Glutamatergic neuron (in vitro differentiated cells): ENCODE measurements at places on chromosomes 7 and 10. TPM values are rescaled to one million over a fixed set of nuclear protein-coding genes. Genes with fewer than 3 reads are reported as not detected.

KCNIP2 gene
- total RNA-seq: 30.0 TPM

GRCh38 chr10:69043931-69044531 is 43.9 kb upstream of the SRGN start:
- no peaks in the 10 kb centered on the region for H3K27me3 ChIP-seq
- no peak overlapping the region for H3K27ac ChIP-seq
- DNase-seq: no peak
- no peaks in the 10 kb centered on the region for H3K4me1 ChIP-seq
- H3K4me3 ChIP-seq: no peak overlapping the region
- H3K36me3 ChIP-seq: no peaks in the 10 kb centered on the region

GRCh38 chr7:66669496-66669895 is 40.8 kb downstream of the KCTD7 start:
- peak overlapping the region; percentile 11 for H3K27ac ChIP-seq
- no peak for DNase-seq
- no peak overlapping the region for H3K4me3 ChIP-seq

LRRC18 gene
- not detected for total RNA-seq

DNA sequence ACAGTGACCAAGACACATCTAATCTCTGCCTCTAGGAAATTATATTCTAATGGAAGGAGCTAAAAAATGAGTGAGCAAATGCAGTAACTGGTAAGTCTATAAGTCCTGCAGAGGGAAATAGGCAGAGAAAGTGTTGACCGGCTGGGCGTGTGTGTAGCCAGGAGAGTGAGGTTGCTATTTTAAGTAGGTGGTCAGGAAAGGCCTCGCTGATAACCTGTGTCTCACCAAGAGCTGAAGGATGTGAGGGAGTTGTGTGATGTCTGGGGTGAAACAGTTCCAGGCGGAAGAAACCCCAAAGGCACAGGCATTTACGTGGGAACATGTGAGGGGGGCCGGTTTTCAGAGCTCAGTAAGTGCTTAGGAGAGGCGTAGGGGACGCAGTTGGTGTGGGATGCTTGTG is 54.8 kb downstream of the BAMBI start:
- no peaks in the 10 kb centered on the region for H3K4me1 ChIP-seq
- DNase-seq: no peak
- no peak overlapping the region for H3K4me3 ChIP-seq
- H3K27ac ChIP-seq: no peak overlapping the region

DNA sequence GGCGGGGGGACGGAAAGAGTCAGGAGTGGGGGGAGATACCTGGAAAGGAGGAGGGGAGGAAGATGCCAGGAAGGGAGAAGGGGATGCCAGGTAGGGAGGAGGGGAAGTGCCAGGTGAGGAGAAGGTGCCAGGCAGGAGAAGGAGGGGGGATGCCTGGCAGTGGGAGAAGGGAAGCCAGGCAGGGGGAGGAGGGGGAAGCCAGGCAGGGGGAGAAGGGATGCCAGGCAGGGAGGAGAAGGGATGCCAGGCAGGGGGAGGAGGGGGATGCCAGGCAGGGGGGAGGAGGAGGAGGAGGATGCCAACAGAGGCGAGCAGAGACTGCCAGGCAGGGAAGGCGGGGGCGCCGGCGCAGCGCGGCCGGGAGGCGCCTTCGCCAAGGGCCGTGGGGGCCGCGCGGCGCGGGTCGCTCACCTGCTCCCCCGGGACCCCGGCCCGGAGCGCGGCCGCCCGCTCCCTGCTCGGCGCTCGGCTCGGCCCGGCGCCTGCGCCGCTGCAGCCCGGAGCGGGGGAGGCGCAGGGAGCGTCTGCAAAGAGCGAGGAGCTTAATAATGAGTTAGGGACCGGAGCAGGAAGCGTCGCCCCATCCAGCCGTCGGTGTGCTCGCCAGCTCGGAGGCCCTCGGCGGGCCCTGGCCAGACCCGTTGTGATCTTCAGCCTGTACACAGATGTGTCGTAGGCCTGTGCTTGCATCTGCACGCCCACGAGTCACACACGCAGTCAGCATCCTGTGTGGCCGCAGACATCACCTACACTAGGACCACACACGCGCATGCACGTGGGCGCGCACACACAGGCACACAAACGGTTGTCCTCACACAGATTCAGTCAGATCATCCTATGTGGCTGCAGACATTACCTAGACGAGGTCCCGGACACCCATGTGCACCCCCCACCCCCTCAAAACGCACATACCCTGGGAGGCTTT is 28.4 kb upstream of the SMARCD3 start:
- H3K4me3 ChIP-seq: peak overlapping the region; percentile 64
- no peaks in the 10 kb centered on the region for H3K36me3 ChIP-seq
- H3K27ac ChIP-seq: no peak overlapping the region

- H3K4me1 ChIP-seq: peaks cover 71% of the 10 kb centered on the region
- no peaks in the 10 kb centered on the region for H3K36me3 ChIP-seq
- H3K4me3 ChIP-seq: peak overlapping the region; percentile 72
- H3K27me3 ChIP-seq: peaks cover 2% of the 10 kb centered on the region
Observed at GRCh38 chr10:129030603-129030895, 436.5 kb upstream of the MGMT start.

SORCS3 gene
- 2.0 TPM for total RNA-seq

DNA sequence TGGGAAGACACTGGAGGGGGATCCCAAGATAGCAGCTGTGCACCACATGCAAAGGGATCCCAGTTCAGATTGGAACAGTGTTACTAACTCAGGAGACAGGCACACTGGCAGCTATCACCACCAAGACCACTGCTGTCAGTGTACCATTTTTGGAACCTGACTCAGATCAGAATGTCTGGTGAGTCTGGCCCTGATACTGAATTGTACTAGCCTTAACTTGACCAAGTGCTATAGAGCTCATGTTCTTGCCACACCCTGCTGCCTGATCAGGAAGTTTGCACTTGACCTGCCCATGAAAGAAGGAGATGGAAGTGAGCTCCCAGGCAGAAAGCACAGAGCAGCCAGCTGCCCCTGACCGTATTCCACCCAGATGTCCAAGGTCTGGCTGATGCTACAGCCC is 4.8 kb upstream of the PRRT4 start:
- H3K27me3 ChIP-seq: peaks cover 16% of the 10 kb centered on the region
- no peak for DNase-seq
- no peak overlapping the region for H3K27ac ChIP-seq
- H3K36me3 ChIP-seq: peaks cover 6% of the 10 kb centered on the region
- H3K4me3 ChIP-seq: no peak overlapping the region
- H3K4me1 ChIP-seq: peaks cover 11% of the 10 kb centered on the region

RALA gene
- 69.9 TPM for total RNA-seq

- H3K4me3 ChIP-seq: no peak overlapping the region
- no peaks in the 10 kb centered on the region for H3K36me3 ChIP-seq
- H3K4me1 ChIP-seq: peaks cover 6% of the 10 kb centered on the region
- DNase-seq: no peak
- no peak overlapping the region for H3K27ac ChIP-seq
- H3K27me3 ChIP-seq: peaks cover 58% of the 10 kb centered on the region
Observed at GRCh38 chr10:8037199-8037801, 17.2 kb upstream of the GATA3 start.

PTPRZ1 gene
- total RNA-seq: 11.4 TPM

SPOCK2 gene
- total RNA-seq: 362 TPM

GRCh38 chr10:23158370-23158769 is 33.7 kb upstream of the PTF1A start:
- H3K27ac ChIP-seq: no peak overlapping the region
- peaks cover 8% of the 10 kb centered on the region for H3K4me1 ChIP-seq
- no peaks in the 10 kb centered on the region for H3K36me3 ChIP-seq
- no peak overlapping the region for H3K4me3 ChIP-seq
- peaks cover 6% of the 10 kb centered on the region for H3K27me3 ChIP-seq

- DNase-seq: no peak
- peak overlapping the region; percentile 81 for H3K27ac ChIP-seq
- peaks cover 50% of the 10 kb centered on the region for H3K4me1 ChIP-seq
- H3K4me3 ChIP-seq: peak overlapping the region; percentile 56
Observed at GRCh38 chr7:76346778-76347177, 12.0 kb downstream of the YWHAG start.

TCAF2 gene
- total RNA-seq: 0.78 TPM

LIPK gene
- not detected for total RNA-seq

GIMAP1 gene
- total RNA-seq: not detected

FAM25C gene
- total RNA-seq: not detected

DNA sequence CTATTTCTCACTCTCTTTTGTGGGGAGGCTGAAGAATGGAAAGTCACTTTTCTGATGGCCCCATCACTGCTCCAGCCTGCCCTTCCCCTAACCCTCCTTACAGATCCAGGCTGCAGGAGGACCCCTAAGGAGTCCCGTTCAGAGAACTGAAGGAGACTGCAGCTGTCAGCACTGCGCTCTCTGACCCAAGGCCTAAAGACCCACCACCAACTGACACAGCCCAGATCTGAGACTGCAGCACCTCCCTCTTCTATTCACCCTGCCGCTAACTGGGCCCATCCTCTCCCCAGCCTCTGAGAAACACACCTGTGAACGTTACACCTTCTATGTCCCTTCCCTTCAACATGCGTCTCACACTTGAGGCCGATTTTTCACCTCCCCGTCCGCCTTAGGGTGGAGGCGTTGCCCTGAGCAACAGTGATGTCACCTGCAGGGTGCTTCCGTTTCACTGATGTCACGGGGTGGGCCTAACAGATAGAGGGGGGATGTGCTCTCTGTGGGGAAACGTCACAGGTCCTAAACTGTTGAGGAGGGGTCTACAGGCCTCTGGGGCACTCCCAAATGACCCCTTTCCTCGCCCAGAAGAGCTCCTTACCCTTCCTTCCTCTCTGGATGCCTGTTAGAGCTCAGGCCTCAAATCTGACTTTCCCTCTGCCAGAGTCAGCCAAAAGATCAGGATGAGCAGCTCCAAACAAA is 5.1 kb downstream of the ITPRIP start:
- no peaks in the 10 kb centered on the region for H3K36me3 ChIP-seq
- peaks cover 10% of the 10 kb centered on the region for H3K27me3 ChIP-seq
- H3K27ac ChIP-seq: peak overlapping the region; percentile 85
- peaks cover 65% of the 10 kb centered on the region for H3K4me1 ChIP-seq

GRCh38 chr10:58412502-58412961 is 27.3 kb downstream of the TFAM start:
- no peaks in the 10 kb centered on the region for H3K36me3 ChIP-seq
- DNase-seq: no peak
- H3K4me3 ChIP-seq: no peak overlapping the region
- no peaks in the 10 kb centered on the region for H3K4me1 ChIP-seq
- no peaks in the 10 kb centered on the region for H3K27me3 ChIP-seq

DNA sequence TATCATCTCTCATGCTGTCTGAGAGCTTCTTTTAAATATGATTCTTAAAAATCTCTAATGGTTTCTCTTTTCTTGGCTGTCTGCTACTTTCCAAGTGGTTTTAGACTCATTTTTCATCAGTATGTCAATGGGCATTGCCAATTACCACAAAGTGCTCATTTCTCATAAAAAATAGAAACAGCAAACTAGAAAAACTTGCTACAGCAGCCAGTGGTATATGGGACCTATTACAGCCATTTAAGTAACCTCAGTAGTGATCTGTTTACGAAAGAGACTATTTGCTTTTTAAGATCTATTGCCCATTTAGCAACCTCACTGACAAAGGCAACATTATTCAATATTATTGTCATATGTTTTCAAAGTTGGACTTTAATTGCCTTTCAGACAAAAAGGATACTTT is 207.1 kb upstream of the RHOBTB1 start:
- H3K36me3 ChIP-seq: no peaks in the 10 kb centered on the region
- no peak for DNase-seq

VIPR2 gene
- not detected for total RNA-seq

GRCh38 chr7:77316219-77316978 is 99.8 kb downstream of the GSAP start:
- DNase-seq: no peak
- H3K27ac ChIP-seq: no peak overlapping the region

PPP1R3C gene
- total RNA-seq: 19.4 TPM

DNA sequence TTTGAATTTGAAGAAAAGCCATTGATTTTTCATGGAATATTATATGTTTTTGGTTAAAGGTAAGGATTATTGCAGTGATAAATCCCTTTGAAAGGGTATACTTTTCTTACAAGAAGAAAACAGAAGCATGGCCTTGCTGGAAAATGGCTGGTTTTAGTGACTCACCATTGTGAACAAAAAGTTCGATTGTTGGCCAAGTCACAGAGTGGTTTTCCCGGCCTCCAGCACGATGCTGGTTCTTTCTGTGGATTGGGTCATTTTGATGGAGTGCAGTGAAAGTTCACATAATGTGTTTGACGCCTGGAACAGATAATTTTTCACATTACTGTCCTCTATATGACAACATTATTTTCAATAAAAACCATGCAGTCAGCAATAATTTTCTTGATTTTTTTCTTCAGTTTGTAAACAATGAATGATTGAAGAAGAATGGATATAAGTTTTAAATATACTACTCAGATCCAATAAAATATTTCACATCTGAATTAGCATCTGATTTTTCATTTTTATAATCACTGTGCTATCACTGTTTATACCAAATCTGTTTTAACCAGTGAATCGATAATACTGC is 60.9 kb downstream of the RBM20 start:
- no peak for DNase-seq
- no peaks in the 10 kb centered on the region for H3K36me3 ChIP-seq
- H3K27me3 ChIP-seq: peaks cover 1% of the 10 kb centered on the region
- H3K4me1 ChIP-seq: peaks cover 12% of the 10 kb centered on the region

- DNase-seq: no peak
- H3K4me1 ChIP-seq: no peaks in the 10 kb centered on the region
- no peak overlapping the region for H3K4me3 ChIP-seq
- H3K27me3 ChIP-seq: no peaks in the 10 kb centered on the region
Observed at GRCh38 chr7:31858055-31858454, 171.0 kb downstream of the PPP1R17 start.

PRSS37 gene
- not detected for total RNA-seq

TFPI2 gene
- total RNA-seq: 3.2 TPM

DNA sequence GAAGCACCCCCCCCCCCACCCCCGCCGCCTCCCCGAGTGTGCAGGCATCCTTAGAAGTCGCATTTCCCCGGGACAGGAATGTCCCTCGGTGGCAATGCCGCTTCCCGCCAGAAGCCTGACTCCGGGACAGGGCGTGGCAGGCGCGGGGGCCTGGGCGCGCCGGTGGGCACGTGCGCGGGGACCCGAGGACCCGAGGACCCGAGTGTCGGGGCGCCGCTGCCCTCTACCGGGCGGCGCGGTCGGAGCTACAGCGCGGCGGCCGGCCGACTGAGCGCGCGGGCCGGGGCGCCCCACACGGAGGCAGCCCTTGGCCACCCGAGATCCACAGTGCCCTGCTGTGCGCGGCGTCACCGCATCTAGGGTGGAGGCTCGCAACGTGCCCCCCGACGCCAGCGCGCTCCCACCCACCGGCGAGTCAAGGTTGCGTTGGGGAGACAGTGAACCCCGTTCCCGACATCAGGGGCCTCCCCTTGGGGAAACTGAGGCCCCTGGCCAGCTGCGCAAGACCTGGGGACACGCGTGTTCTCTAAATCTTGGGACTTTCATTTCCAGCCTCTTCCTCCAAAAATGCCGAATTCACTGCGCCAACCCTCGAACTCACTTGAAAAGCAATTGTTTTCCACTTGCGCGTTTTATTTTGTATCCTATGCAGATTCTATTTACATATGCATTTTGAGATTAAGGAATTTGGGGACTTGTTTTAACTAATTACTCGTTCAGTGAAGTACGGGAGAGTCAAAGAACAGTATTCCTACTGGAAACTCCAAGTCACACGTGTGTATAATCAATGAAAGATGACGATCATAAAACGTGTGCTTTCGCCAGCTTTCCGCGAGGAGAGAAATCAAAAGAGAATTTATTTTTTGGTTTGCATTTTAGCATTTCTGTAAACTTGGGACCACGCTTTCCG is 3.1 kb upstream of the CUX1 start:
- DNase-seq: peak; percentile 65
- peaks cover 9% of the 10 kb centered on the region for H3K4me1 ChIP-seq
- peak overlapping the region; percentile 59 for H3K27ac ChIP-seq
- peak overlapping the region; percentile 87 for H3K4me3 ChIP-seq
